ENCODE measurements at places on chromosomes 5 and 9. TPM values are rescaled to one million over a fixed set of nuclear protein-coding genes. Genes with fewer than 3 reads are reported as not detected.

LRRC14B gene
- total RNA-seq, result not detected

PHYHD1 gene
- total RNA-seq, result 28.4 TPM

SPINK1 gene
- total RNA-seq, result 0.33 TPM

SPAAR gene
- 0.65 TPM for total RNA-seq

ENHO gene
- 0.67 TPM for total RNA-seq

GZMA gene
- total RNA-seq, result 2.4 TPM

SH3GL2 gene
- not detected for total RNA-seq

HDHD3 gene
- total RNA-seq, result 61.2 TPM

SLC6A7 gene
- not detected for total RNA-seq

DCP2 gene
- total RNA-seq, result 18.4 TPM

HSD17B3 gene
- 1.1 TPM for total RNA-seq

LCN9 gene
- total RNA-seq, result not detected

LCN1 gene
- total RNA-seq, result not detected

F2RL1 gene
- total RNA-seq, result 3.1 TPM

PCDHA12 gene
- 0.08 TPM for total RNA-seq

MYORG gene
- 26.6 TPM for total RNA-seq

FYB1 gene
- total RNA-seq, result 8.4 TPM

DDX4 gene
- total RNA-seq, result not detected

PLAC8L1 gene
- not detected for total RNA-seq

NPR2 gene
- 17.1 TPM for total RNA-seq

GPR151 gene
- not detected for total RNA-seq

ADAMTS19 gene
- total RNA-seq, result not detected

FOXD4L6 gene
- total RNA-seq, result not detected

SPINK7 gene
- total RNA-seq, result not detected

DRD1 gene
- total RNA-seq, result not detected

NR5A1 gene
- total RNA-seq, result not detected

SPATA31D4 gene
- total RNA-seq, result not detected

FAM13B gene
- 15.6 TPM for total RNA-seq

TSLP gene
- 0.25 TPM for total RNA-seq

MAP3K1 gene
- 10.1 TPM for total RNA-seq

SMIM3 gene
- total RNA-seq, result 5.7 TPM

PCDHGA5 gene
- 0.50 TPM for total RNA-seq

SPOCK1 gene
- total RNA-seq, result not detected

KIF24 gene
- 0.17 TPM for total RNA-seq

TRAPPC13 gene
- 11.2 TPM for total RNA-seq

C5orf52 gene
- not detected for total RNA-seq

TMC1 gene
- total RNA-seq, result not detected

SPINK4 gene
- 0.70 TPM for total RNA-seq

STKLD1 gene
- 0.25 TPM for total RNA-seq

PALM2AKAP2 gene
- 4.6 TPM for total RNA-seq

DAB2IP gene
- total RNA-seq, result 13.1 TPM

RGS7BP gene
- 1.0 TPM for total RNA-seq

MARCOL gene
- not detected for total RNA-seq

PPP1R26 gene
- total RNA-seq, result 4.6 TPM

SHOC1 gene
- not detected for total RNA-seq

MED7 gene
- total RNA-seq, result 4.7 TPM

MLANA gene
- total RNA-seq, result 0.05 TPM

TRPM3 gene
- 0.84 TPM for total RNA-seq

SOHLH1 gene
- not detected for total RNA-seq

SAXO1 gene
- total RNA-seq, result under 0.01 TPM

TMEM252 gene
- total RNA-seq, result 0.17 TPM

CD274 gene
- total RNA-seq, result 2.5 TPM

SH3TC2 gene
- 0.67 TPM for total RNA-seq

ARRDC1 gene
- 9.8 TPM for total RNA-seq

IL7R gene
- total RNA-seq, result 1.5 TPM

PCDHA11 gene
- not detected for total RNA-seq

FNBP1 gene
- 15.6 TPM for total RNA-seq

BAAT gene
- total RNA-seq, result 167 TPM

CCL28 gene
- total RNA-seq, result 1.0 TPM
